Effector memory CD8-positive, alpha-beta T cell (primary cell): ENCODE measurements at places on chromosomes 6 and 20.

DNA sequence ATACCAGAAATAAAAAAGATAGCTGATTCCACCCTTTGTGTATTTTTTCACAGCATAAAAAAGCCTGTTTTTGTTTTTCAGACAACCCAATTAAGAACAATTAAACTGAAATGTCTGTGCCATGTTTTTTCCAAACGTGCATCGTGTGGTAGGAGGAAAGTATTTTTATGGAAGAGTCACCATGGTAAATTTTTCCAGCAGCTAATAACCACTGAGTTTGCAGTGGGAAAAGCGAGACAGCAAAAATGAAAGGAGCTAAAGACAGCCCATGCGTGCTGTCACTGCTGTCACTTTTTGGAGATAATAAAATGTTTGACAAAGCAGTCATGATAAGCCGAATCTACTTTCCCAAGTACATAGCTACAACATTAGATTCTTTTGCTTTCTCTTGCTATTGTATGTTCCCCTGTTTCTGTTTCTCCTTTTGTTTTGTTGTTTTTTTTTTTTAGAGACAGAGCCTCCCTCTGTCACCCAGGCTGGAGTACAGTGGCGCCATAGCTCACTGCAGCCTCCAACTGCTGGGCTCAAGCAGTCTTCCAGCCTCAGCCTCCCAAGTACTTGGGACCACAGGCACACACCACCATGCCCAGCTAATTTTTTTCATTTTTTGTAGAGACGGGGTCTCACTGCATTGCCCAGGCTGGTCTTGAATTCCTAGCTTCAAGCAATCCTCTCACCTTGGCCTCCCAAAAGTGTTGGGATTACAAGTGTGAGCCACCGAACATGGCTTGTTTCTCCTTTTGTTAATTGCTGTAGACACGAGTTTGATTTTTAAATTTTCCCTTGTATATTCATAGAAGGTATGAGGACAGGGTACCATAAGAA is 261.3 kb downstream of the TMEM242 start:
- no peak for DNase-seq
- H3K27ac ChIP-seq, result no peak overlapping the region
- H3K27me3 ChIP-seq, result no peaks in the 10 kb centered on the region
- H3K4me1 ChIP-seq, result peaks cover 30% of the 10 kb centered on the region
- H3K36me3 ChIP-seq, result peaks cover 6% of the 10 kb centered on the region

- H3K4me3 ChIP-seq, result no peak overlapping the region
- peaks cover 16% of the 10 kb centered on the region for H3K36me3 ChIP-seq
- no peak for DNase-seq
- no peak overlapping the region for H3K27ac ChIP-seq
Observed at GRCh38 chr6:42925248-42925857, 3.9 kb upstream of the CNPY3 start.

DNA sequence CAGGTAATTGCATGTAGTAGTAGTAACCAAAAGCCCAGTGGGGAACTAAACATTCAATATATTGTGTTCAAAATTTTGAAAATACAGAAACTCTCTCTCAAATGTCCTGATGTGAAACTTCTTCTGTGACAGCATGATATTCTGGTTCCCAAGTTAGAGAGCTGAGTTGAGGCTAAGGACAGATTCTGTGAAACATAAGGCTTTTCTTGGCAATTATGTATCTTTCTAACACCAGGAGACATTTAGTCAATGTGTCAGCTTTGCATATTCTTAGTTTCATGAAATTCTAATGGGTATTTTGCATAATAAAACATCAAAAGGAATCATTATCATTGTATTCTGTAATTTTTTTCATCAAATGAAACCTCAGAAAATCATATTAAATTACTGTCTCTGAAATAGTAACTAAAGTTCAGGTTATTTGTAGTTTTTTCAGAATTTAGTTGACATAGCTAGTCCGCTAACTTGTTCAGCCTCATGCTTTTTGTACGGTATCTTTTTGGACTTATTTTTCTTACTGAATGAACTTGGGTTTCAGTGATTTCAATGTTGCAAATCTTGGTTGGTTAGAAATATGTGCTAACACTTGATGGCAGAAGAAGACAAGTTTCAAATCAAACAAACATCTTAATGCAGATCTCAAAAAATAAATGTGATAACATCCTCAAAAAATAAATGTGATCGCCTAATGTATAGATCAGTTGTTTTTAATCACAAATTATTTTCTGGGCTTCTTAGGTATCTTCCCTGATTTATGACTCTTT is 70.4 kb downstream of the AKAP7 start:
- no peaks in the 10 kb centered on the region for H3K27me3 ChIP-seq
- H3K4me1 ChIP-seq, result peaks cover 12% of the 10 kb centered on the region
- H3K36me3 ChIP-seq, result no peaks in the 10 kb centered on the region
- no peak for DNase-seq

DNA sequence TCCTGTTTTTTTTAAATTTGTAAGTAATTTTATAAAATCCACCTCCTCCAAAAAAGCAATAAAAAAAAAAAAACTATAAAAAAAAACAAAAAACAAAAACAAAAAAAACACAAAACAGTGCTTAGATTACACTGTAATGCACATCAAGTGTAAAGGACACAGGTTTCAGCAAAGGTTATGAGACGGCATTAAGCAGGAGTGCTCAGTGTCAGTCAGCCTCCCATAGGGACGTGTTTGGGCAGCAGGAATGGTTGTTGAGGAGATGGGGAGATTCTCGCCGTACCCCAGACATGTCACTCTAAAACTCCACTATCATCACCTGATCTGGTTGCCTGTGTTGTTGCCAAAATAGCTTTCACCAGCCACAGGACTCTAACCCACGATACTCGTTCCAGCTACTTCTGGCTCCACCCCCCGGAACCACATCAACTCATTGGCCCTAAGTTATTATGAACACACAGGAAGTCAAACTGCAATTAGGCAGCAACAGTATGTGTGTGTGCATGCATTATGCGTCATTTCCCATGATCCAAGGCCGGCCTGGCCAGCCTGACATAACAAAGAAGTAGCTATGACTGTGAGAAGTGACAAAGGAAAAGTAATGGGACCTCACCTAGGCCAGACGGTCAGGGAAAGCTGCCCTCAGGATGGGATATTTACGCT is 28.7 kb downstream of the ECT2L start:
- no peaks in the 10 kb centered on the region for H3K27me3 ChIP-seq
- peaks cover 3% of the 10 kb centered on the region for H3K4me1 ChIP-seq
- DNase-seq, result no peak
- H3K36me3 ChIP-seq, result no peaks in the 10 kb centered on the region
- H3K4me3 ChIP-seq, result no peak overlapping the region
- H3K27ac ChIP-seq, result no peak overlapping the region

- peaks cover 6% of the 10 kb centered on the region for H3K4me1 ChIP-seq
- H3K36me3 ChIP-seq, result peaks cover 9% of the 10 kb centered on the region
- H3K27me3 ChIP-seq, result no peaks in the 10 kb centered on the region
- H3K27ac ChIP-seq, result no peak overlapping the region
Observed at GRCh38 chr20:8646033-8646441, 422.9 kb upstream of the PLCB4 start.
